Frontal cortex (tissue), 4 donors: ENCODE measurements at places on chromosomes 12 and 14.

DNA sequence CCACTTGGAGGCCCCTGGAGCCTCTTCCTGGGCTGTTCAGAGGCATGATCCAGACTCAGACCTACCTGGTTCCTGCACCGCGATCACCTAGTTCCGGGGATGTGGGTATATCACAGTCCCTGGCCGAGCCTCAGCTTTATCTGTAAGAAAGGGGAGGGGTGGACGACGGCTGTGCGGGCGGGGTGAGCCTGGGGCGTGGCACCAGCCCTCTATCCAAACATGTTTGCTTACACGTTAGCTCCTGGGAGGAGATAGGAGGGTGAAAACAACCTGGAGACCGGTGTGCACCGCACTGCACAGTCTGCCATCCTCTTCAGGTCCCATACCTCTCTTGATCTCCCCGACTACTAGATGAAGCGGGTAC, 1.2 kb downstream of the ANKRD9 start:
- peak; percentile 52 for DNase-seq

GRCh38 chr12:1170411-1170810, 179.4 kb downstream of the ERC1 start:
- DNase-seq, result no peak

GRCh38 chr12:41120211-41120610, 67.9 kb upstream of the PDZRN4 start:
- DNase-seq, result no peak

GRCh38 chr14:52082903-52083302, 14.0 kb upstream of the NID2 start:
- no peak for DNase-seq

- peak; percentile 71 for DNase-seq
Observed at GRCh38 chr12:6647083-6647604, at the start of gene ACRBP. Gene ACRBP (minus strand): TSS chr12:6647432. CDS start chr12:6647366, 66 bp downstream.

DNA sequence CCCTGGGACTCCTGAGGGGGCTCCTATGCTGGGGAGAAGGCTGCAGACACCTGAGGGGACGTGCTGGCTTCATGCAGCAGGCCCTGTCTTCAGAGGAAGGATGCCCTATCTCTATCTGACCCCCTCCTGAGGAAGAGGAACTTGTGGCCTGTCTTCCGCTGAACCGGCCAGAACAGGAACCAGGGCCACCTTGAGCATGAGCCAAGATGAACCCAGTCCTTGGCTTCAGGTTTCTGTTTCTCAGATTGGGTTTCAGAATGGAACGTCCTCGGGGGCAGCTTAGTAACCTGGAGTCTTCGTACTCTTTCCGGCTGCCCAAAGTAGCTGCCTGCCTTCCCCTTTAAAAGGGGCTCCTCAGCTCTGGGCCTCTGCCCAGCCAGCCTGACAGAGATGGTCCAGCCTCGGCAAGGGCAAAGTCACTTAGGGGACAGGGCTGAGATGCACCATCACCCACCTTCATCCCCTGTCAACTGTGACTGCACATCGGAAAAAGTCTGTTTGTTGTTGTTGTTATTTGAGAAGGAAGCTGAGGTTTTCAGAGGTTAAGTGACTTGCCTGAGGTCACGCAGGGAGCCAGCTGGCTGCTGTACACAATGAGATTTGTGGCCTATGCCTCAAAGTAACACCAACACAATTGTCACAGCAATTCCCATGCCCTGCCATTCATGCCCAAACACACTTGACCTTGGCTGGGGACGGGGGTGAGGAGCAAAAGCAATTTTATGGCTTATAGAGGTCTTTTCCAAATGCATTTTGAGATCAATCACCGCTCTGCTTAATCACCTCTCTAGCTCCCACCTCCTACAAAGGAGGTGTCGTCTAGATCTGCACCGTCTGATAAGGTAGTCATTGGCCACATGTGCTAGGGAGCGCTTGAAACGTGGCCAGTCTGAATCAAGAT, 13.4 kb downstream of the ASB2 start:
- DNase-seq, result no peak

DNA sequence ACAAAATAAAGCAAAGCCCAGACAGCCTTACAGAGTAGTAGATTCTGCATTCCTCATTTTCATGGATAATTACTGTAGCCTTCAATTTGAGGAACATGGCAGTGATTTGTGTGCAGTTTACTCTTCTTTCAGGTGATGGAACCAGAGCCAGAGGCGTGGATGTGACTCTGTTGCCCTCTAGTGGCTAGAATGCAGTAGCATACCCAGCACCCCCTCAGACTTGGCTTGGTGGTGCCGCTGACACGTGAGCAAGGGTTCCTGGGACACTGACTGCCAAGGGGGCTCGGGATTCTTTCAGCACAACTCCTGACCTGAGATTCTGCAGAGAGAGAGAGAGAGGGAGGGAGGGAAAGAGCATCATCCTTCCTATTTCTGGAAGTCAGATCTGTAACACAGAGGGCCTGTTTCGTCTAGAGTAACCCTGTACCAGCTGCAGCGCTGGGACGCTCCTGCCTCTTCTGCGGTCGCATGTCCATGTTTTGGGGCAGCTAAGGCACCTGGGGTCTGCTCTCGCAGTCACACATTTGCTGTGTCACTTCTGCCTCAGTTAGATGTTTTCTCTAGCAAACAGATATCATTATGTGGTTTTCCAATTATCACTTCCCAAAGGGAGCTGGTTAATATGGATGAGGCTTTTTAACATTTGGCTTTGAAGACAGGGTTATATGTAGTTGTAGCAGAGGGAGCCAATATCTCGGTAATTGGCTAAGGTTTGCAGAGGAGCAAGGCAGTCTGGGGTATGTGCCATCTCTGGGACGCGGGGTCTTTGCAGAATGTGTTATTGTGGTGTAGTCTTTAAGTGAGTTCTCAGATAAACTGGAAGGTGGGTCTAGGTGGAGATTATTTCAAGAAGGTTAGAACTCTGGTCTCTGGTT, 428.1 kb downstream of the NRXN3 start:
- DNase-seq, result peak; percentile 18

GRCh38 chr14:61602003-61602732, 93.1 kb upstream of the HIF1A start:
- DNase-seq, result no peak

DNA sequence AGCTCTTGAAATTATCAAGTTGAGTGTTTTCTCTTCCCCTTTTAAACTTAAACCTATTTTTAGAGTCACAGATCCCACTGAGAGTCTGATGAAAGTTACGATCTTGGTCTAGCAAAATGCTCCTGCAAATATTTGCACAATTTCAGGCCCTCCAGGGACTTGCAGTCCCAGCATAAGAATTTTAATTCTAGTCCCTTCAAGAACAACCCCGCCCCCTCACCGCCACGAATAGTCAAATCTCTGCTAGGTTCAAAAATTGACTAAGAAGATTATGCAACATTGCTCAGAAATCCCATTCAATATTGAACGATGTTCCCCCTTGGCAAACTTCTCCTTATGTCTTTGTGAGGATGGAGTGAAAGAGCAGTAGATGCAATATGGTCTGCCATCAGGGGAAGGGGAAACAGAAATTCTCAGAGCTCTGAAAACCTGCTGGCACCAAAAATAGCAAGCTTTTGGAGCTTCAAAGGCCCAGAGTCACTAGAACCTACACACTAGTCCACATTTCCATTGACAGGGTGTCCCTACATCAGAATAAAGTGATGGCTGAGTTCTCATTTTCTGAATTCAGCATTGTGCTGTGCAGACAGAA, 127.5 kb upstream of the CCDC175 start:
- no peak for DNase-seq

DNA sequence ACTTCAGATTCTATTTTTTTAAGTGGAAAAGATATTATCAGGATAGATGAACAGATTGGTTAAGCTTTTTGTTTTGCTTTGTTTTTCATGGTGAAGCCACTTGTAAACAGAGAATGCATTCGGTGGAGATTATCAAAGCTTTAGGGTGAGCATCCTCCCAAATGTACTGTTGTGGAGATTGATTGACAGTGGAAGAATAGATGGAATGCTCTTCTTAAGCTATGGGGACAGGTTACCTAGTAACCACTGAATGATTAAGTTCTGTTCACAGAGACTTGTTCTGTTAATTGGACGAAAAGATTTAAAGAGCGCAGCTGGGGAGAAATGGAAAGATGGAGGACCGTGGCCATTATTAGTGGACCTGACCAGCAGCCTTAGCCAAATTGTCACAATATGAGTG, 21.8 kb upstream of the SPATA7 start:
- no peak for DNase-seq
